ENCODE measurements at places on chromosomes 3 and 15. TPM values are rescaled to one million over a fixed set of nuclear protein-coding genes. Genes with fewer than 3 reads are reported as not detected.
A peak's percentile ranks its signal among the peaks of the same experiment; 100 is the strongest.

DNA sequence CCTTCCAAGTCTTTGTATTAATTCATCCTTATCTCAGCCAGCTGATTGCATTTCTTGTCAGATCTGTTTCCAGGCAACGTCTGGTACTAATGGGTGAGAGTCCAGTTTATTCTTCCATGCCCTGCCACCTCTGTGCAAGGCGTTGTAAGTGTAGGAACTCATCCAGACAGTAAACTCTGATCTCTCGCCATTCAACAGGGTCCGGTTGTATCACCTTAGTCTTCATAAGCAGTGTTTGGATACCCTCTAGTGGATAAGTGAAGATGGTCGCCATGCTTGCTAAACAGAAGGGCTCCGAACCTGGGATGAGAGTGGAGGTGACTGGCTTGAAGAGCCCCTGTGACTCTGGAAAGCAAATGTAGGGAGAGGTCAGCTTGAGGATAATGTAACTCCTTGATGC is 51.6 kb upstream of the CMTM7 start:
- no peak for DNase-seq

GRCh38 chr15:85003593-85004312 is 22.1 kb downstream of the PDE8A start:
- no peak for DNase-seq

DNA sequence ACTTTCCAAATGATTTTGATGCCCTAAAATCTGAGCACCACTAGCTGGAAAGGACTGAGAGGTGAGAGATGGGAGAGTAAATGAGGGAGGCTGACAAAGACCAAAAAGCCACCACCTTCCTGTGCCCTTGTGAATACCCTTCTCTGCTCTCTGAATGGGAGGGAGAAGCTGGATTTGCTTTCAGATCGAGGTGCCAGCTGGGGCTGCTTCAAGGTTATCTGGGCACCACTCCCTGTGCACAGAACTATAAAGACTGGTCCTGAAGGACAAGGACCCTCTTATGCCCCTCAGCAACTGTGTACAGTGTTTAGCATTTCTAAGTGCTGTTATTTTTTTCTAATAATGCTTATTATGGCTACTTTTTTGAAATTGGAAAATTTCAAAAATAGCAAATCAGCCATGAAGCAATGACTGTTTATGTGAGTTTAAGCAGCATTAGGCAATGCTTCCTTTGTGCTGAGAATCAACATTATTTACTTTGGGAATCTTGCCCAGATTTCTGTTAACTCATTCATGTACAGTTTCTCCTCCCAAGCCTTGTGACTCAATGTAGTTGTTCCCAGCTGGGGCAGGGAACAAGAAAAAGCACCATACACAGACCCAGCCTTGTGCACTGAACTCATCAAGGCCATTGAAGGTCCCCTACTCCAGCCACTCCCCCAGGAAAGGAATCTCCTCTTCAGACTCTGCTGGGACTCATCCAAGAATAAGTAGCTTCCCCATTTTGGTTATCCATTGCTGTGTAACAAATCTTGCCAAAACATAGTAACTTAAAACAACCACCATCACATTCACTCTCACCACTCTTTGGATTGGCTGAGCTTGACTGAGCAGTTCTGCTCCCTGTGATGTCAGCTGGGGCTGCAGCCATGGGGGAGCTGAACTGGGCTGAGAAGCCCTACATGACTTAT is 37.3 kb upstream of the CDV3 start:
- peak; percentile 15 for DNase-seq

DNA sequence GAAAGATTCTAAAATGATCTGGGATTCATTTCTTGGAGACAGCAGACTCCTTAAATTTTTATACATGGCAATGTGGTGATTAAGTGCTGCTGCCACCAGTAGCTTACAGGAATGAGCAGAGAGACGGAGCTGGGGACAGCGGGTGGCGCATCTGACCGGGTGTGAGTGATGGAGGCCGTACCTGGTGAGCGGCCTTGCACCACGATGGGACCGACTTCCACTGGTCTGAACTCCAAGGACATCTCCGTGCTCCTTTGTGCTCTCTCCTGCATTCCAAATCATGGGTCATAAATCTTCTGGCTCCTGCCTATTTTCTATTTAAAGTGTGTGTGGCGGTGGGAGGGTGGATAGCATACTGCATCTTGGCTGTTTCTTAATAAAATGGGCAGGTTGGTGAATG is 262.6 kb downstream of the ABHD5 start:
- DNase-seq: no peak

Gene TFRC
- 64.0 TPM for total RNA-seq

- DNase-seq: no peak
These were observed 2.1 kb downstream of the MAGEL2 start for GRCh38 chr15:23645371-23646164.

Gene CD200R1
- total RNA-seq: 0.46 TPM

DNA sequence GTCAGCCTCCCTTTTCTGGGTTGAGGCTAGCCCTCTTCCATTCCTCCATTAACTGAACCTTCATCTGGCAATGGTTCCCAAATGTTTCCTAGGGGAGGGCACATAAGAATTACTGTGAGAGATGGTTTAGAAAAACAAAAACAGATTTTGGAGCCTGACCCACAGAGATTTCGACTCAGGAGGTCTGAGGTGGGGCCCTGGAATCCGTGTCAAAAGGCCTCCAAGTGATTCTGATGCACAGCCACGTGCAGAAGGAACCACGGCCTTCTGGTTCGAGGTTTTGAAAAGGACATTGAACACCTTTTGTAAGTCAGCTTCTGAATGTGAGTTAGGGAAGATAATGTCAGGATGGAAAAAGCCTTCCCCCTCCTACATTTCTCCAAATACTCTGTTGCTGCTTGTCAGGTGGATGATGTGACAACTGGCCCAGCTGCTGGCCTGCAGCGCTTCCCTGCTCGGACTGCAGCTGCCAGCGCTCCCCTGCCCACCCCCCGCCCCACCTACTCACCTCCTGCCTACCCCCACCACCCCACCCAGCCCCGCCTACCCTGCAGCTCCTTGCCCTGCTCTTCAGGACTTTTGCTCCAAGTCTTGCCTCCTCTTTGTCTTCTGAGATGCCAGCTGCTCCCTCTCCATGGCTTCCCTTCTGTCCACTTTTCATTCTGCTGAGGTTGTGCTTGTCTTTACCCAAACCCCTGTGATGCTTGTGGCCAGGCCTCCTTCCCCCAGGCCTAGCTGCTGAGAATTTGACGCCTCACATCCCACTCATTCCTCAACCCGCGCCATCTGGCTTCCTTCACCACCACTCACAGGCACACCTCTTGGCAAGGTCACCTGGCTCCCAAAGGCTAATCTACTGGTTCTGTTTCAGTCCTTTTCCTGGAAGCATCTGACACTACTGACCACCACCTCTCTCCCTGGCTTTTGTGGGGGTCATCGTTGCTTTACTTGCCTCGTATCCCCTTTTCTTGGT is 6.6 kb downstream of the EHD4 start:
- peak; percentile 72 for DNase-seq

Gene CPEB1
- total RNA-seq: 0.38 TPM

Gene EPHA6
- 0.88 TPM for total RNA-seq

GRCh38 chr15:58762731-58763130 is 8.4 kb upstream of the MINDY2 start:
- no peak for DNase-seq

GRCh38 chr3:194040516-194041273 is 95.3 kb upstream of the HES1 start:
- no peak for DNase-seq

- no peak for DNase-seq
These were observed 35.0 kb upstream of the HES1 start for GRCh38 chr3:194100856-194101390.

Gene GCSAM
- not detected for total RNA-seq

- DNase-seq: no peak
These were observed 579.3 kb upstream of the GRM7 start for GRCh38 chr3:6281662-6282061.

Gene FAM174B
- 11.0 TPM for total RNA-seq

DNA sequence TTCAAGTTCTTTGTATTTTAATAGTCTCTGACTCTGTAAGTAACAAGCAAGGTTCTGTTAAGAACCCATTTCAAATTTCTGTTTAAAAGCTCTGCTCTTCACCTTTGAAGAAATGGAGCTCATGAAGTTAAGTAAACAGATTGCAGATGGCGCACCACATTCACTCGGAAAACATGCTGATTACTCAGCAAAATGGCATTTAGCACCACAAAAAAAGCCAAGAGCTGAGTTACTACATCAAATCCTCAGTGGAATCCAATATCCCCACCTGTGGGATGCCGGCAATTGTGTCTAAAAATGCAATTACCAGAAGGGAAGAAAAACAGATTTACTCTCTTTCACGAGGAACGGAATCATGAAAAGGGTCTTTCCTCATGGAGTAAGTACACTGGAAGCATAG is 758.0 kb downstream of the NTRK3 start:
- DNase-seq: no peak

DNA sequence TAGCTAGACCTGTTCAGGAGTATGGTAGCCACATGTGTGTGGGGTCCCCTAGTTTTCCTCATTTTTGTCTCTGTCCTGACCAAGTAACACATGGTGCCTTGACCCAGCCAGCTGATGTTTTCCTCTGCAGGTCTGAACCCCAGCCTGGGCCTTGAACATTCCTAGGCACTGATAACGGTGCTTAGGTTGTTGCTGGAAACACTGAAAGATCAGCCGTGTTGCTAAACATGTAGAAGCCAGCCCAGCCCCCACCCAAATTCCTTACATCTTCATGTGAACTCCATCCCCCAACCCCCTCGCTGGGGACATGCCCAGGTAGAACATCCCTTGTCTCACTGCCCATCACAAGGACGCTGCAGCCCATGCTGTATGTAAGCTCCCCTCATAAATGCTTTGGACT is 18.7 kb downstream of the RTP3 start:
- no peak for DNase-seq

Gene MUC13
- total RNA-seq: not detected

Gene ACVR2B
- total RNA-seq: 6.5 TPM

GRCh38 chr3:17065315-17065714 is 180.6 kb downstream of the PLCL2 start:
- no peak for DNase-seq

Gene PDE12
- total RNA-seq: 14.6 TPM

Gene AADACL2
- total RNA-seq: not detected

- no peak for DNase-seq
These were observed 66.3 kb downstream of the CCR1 start for GRCh38 chr3:46141813-46142212.

Gene STRA6
- total RNA-seq: not detected

Gene CCDC33
- total RNA-seq: not detected

DNA sequence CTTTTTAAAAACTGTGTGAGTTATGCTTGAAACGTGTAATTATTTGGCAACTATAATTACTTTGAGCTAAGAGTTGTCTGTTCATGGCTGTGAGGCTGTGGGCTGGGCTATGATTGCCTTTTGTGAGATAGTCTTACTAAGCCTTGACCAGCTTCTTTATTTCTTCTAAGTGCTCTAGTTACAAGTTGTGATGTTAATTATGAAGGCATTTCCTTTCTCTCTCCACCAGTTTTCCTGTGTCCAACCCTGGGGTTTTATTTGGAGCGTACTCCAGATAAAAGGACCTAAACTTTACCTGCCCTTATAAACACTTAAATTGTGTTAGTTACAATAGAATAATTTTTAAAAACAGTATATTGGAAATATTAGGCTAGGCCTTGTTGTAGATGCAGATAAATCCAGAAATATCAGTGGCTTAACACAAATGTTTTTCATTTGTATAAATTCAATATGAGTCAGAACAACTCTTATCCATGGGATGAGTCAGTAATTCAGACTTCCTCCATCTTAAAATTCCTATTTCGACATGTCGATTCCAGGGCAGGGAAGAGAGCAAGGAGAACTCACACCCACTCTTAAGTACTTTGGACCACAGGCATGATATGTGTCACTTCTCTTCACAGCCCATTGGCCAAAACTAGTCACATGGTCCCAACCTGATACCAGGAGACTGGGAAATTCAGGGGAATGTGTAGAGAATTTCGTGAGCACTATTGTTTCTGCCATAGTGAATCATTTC is 17.0 kb downstream of the TMEM62 start:
- no peak for DNase-seq

GRCh38 chr3:80970292-80970691 is 791.2 kb downstream of the GBE1 start:
- no peak for DNase-seq

- DNase-seq: no peak
These were observed 44.3 kb downstream of the PLXNA1 start for GRCh38 chr3:127027061-127027735.

DNA sequence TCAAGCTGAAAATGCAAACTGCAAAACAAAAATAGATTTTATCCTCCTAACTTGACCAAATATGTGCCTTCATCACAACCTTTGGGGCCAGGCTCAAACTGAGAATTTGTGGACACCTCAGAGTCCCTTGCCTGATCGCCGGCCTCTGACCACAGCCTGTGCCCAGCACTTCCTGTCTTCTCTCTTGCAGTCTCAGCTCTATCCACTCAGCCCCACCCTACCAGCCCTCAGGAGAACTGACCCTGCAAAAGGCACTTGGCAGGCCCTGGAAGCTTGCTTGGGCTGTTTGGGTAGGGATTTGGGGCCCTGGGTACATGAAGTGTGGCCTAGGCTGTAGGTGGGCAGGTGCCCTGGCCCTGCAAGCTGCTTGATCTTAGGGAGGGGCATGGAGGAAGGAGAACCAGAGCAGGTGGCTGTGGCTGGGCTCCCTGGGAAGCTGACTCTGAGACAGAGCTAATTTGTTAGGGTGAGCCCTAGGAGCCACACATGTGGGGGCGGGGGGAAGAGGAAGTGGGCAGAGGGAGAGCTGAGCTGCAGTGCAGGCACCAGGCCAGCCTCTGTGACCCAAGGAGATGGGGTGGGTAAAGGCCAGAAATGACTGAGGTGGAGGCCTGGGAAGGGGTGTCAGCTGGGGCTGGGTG is 8.6 kb downstream of the CLEC3B start:
- peak; percentile 67 for DNase-seq

- DNase-seq: no peak
These were observed 47.9 kb downstream of the HERC2 start for GRCh38 chr15:28273873-28274610.

DNA sequence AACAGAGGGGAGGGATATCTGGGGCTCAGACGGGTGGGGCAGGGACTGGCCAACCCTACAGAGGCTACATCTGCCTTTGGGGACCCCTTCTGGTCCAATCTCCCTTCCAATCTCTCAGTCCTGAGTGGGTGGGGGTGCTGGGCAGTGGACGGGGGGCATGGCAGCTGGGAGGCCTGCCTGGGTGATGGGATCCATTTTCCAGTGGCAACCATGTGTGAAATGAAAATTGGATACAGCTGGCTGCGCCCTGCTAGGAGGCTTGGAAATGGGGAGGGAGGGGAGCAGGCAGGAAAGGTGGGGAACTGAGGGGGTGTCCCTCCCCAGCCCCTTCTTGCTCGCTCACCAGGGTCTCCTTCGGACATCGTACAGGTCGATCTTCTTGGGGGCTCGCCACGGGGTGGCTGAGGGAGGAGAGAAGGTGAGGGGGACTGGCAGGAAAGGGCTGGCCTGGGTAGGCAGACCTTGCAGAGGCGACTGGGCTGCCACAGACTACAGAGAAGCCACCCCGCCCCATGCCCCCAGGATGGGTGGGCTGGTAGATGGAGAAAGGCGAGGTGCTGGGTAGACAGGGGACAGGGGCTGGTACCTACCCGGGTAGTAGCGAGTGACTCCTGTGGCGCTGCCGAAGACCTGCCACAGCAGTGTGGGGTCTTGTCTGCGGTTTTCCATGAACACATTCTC is 21.2 kb upstream of the TMEM115 start:
- no peak for DNase-seq

- DNase-seq: no peak
These were observed 353.0 kb upstream of the RORA start for GRCh38 chr15:61582092-61582491.

Data from heart right ventricle (tissue), 16 donors.